ENCODE measurements at places on chromosomes 5 and 9. TPM values are rescaled to one million over a fixed set of nuclear protein-coding genes. Genes with fewer than 3 reads are reported as not detected.

Gene CCDC107
- total RNA-seq, result 10.0 TPM

GRCh38 chr9:113707953-113708695 is 168.0 kb upstream of the ZNF618 start:
- DNase-seq, result no peak

GRCh38 chr9:129206905-129207304 is 28.8 kb upstream of the IER5L start:
- DNase-seq, result no peak

GRCh38 chr5:73122875-73123810 is 2.8 kb downstream of the TMEM171 start:
- DNase-seq, result peak; percentile 46

DNA sequence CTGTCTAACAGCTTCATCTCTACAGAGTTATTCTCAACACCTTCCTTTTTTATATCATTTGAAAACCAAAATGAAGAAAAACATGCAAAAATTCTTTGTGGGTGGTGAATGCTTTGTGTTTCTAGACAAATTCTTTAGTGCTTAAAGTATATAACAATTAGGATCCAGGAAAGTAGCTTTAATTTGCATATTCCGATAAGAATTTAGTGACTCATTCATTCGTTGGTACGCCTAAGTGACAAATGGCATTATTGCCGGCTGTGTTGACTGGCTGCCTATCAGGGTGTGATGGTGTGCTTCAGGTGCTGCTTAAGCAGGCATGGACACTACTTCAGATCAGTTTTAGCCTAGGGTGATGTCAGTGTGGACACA is 35.2 kb downstream of the LMNB1 start:
- DNase-seq, result no peak

Data from IMR-90 (cell line).